ENCODE measurements at places on chromosomes 3 and 15.

GRCh38 chr15:67550522-67550921, 8.0 kb downstream of the MAP2K5 start:
- DNase-seq = no peak

DNA sequence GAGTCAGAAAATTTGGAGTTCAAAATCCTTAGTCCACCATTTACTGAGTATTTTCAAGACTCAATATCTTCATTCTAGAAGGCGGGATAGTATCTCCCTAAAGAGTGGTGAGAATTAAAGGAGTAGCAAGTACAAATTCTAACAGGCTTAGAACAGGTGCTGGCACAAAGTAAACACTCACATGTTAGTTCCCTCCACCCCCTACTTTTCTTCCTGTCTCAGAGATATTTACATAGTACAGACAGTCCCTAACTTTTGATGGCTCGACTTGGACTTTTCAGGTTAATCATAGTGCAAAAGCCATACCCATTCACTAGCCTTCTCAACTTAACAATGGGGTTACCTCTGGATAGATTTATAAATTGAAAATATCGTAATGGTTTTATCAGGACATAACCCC, 476.2 kb upstream of the RASGRP1 start:
- DNase-seq = no peak

DNA sequence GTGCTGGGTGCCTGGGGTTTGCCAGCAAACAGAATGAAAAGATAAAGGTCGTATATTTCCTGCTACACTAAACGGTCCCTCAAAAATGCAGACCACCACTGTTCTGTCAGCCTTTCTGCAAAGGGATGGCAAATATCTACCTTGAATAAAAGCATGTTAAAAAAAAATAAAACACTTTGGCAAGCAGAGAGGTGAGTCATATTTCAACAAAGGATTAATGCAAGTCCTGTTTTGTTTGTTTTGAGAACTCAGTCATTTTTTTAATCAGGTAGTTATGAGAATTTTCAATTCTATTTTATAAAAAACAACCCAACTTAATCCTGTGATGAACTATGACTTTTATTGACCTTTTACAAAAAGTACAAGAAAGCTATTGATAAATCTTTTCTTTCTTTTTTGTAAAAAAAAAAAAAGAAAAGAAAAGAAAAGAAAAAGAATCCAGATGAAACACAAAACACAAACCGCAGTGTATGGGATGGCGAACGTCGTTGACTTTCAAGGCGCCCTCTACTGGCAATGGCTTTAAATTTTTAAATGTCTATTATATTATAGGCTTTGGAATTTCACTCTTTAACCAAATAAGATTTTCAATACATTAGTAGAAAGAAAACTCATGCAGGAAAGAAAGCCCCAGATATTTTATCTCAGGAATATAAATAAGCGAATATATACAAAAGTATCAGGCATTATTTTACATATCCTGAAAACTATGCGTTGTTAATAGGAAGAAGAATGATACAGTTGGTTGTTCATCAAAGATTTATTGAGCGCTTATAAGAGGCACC, 87.8 kb downstream of the NCEH1 start:
- no peak for DNase-seq

DNA sequence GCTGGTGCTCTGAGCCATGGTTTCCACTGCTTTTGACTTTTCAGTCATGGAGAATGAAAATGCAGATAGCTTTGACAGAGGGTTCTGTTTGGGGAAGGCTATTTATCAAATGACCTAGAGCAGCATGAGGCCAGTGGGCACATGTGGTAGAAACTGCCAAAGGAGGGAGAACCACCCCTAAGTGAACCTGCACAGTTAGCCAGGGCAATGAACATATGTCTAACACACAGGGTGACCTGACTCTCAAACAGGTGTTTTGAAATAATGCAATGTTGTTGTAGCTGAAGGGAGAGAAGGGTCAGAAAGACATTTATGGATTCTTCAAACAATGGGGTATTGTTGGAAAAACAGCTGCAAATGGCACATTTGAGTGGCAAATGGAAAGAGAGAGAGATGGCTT, 174.4 kb upstream of the FAM3D start:
- DNase-seq = no peak

GRCh38 chr3:117407317-117407716, 697.7 kb downstream of the TUSC7 start:
- DNase-seq = no peak

GRCh38 chr3:171135549-171135948, 109.0 kb upstream of the SLC2A2 start:
- no peak for DNase-seq

- no peak for DNase-seq
These were observed 56.1 kb upstream of the GK5 start for GRCh38 chr3:142281474-142281873.

GRCh38 chr3:178849199-178849910, 222.3 kb downstream of the ZMAT3 start:
- DNase-seq = no peak

- DNase-seq = no peak
These were observed 54.3 kb downstream of the BDH1 start for GRCh38 chr3:197501496-197501878.

DNA sequence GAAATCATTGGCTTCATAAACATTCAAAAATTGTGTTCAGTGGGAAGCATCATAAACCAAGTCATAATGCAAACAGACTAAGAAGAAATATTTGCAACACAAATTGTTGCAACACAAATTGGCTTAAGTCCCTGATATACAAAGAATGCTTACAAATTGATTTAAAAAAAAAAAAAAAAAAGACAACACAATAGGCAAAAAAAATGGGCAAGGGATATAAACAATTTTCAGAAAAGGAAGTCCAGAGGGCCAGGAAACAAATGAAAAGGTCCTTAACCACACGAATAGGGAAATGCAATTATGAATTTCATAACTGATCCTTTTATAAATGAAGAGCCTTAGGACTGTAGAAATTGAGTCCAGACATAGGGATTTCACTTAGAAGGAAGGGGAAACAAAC, 98.9 kb downstream of the LRRK1 start:
- DNase-seq = no peak

DNA sequence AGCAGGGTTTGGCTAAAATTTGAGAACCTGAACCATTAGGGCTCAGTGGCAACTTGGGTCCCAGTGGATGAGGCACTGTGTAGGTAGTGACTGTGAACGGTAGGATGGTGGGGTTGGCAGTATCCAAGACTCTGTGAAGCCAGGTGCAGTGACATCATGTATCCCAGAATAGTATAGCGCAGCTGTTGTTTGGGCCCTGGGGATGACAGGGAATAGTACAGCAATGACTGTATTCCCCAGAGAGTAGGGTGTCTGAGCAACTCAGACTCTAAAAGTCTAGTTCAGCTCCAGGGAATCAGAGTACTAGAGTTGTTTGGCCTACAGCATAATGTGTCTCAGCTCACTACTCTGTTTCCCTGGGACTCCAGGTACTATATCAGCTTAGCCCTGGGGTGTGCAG, 20.7 kb upstream of the PPP2R3A start:
- no peak for DNase-seq

- no peak for DNase-seq
These were observed 31.9 kb upstream of the THSD4 start for GRCh38 chr15:71083349-71083748.

DNA sequence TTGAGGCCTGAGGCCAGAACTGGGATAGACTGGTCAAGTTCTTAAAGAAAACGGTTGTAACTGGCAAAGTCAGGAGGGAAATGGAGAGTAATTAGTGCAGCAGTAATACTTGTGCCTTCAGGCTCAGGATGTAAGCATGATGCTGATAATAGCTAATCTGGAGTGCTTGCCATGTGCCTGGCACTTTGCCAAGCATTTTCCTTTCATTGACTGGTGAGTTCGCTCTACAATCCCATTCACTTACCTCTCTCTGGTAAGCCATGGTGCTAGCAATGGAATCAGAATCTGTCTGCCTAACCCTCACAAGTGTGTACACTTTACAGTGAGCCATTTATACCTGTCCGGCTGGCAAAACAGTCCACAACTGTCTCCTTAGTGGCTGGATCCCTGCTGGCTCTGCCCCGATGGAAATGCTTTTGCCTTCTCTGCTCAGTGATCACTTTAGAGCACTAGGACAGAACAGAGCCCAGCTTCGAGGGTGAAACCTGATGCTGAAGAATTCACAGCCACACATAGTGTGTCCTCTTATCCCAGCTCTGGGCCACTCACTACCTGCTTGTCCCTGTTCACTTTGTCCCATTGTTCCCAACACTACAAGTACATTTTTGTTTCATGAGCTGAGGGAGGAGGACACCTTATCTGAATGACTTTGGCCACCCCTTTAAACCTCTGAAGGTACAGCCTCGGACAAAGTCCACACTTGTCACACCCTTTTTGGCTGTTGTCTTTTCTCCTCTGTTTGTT, 10.3 kb downstream of the CHP1 start:
- DNase-seq = no peak

GRCh38 chr3:158407844-158408517, 163.0 kb upstream of the MLF1 start:
- DNase-seq = no peak

GRCh38 chr15:58269455-58270414, 131.6 kb downstream of the AQP9 start:
- DNase-seq = no peak

DNA sequence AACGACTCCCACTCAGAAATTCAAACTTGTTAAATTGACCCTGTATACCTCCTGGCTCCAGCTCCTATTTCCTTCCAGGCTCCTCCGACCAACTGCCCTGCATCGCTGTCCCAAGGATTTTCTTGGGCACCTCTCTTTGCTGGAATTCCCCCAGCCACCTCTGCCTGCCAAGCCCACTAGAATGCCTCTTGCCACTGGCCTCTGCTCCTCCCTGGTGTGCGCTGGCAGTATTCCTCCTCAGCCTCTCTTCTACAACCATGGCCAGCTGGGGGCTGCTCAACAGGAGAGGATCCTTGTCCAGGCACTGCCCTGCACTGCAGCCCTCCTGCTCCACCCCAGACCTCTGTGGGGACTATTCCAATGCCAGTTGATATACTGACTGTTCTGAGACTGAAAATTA, 7.4 kb downstream of the WNT7A start:
- no peak for DNase-seq

GRCh38 chr3:66473692-66474091, 27.1 kb downstream of the LRIG1 start:
- DNase-seq = no peak

GRCh38 chr3:101940521-101941317, 91.4 kb downstream of the NFKBIZ start:
- no peak for DNase-seq

DNA sequence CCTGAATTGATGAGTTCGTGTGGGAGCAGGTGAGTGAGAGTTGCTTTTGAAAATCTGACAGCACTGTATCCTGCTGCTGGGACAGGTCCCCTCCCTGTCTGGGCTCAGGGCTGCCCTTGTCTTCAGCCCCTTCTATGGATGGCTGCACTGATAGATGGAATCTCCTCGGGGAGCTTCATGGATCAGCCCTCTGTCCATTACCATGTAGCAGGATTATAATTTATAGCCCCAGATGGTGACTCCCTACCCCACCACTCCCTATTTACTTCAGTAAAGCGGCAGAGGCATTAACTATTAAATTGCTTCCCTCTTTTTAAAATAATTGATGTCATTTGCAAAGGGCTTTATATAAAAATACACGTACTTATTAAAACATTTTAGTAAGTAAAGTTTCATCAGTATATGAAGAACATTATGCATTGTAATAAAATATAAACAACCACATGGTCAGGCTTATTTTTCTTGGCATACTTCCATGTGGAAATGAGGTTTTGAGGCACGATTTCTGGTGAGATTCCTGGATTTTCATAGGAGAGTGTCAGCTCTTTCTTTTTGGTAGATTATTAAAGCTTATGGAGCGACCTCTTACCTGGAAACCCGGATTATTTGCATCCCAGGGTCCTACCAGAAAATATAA, 38.5 kb downstream of the MAP3K13 start:
- DNase-seq = no peak

DNA sequence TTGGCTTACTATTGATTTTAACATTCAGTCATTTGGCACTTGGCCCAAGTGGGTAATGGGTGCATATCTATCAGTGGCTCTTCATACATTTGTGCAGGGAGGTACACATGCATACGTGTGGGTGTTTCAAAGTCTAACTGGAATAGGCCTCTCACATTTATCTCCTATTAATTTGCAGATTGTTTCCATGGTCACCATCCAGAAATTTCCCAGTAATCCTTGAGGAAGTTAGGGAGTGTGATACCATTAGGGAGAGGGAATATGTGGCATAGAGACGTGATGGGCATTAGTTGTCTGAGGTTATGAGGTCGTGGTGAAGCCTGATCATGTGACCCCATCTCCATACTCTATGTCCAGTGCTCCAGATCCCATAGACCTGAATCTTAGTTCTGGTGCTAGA, 102.8 kb downstream of the LPP start:
- no peak for DNase-seq

DNA sequence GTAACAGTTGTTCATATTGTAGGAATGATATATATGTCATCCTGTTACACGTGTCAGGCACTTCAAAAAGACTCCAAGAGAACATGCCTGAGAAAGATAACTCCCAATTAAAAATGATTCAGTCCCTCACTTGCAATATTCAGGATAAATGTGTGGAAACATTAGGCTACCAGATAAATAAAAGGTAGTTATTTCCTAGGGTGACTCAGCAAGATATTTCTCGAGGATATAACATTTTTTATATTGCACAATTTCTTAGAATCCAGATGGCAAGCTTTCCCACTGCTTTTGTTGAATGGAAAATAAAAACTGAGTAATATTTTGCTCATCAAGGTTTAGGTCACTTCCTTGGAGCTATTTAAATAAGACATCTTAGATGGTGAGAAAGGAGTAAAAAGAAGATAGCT, 181.4 kb downstream of the GAP43 start:
- no peak for DNase-seq

DNA sequence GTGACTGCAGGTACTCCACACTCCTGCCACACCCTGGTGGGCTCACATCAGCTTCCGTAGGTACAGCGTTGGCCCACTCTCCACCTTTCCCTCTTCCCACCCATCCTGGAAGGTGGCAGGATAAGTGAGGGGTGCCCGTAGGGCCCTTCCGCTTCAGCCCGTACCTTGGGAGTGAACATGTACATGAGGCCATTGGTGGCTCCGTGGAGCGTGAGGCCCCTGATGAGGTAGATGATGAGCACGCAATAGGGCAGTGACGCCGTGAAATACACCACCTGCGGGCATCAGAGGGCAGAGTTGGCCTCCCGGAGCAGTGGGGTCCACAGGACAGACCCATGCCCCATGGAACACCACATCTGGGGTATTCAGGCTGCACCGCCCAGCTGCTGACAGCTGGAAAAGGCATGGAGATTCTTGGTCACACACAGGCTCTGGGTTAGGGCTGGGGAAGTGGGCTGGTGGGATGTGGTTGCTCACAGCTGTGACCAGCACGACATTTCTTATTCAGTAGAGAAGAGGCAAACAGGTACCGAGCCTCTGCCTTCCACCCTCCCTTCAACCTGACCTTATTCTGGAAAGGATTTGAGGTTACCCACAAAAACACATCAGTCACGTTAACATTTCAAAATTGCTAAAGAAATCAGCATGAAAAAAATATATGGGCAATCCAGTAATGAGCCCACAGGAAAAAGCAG, 23.8 kb downstream of the SLC6A20 start:
- DNase-seq = no peak

- no peak for DNase-seq
These were observed 720.3 kb upstream of the ARPP21 start for GRCh38 chr3:34919025-34919424.

- no peak for DNase-seq
These were observed 107.9 kb downstream of the MYLK start for GRCh38 chr3:123776071-123776782.

All from cortex of kidney (tissue), 1 donor.